ENCODE measurements at places on chromosomes 16 and 17.

- peak; percentile 83 for DNase-seq
- peaks cover 6% of the 10 kb centered on the region for H3K4me1 ChIP-seq
- H3K4me3 ChIP-seq: no peak overlapping the region
- no peak overlapping the region for H3K27ac ChIP-seq
- H3K27me3 ChIP-seq: no peaks in the 10 kb centered on the region
- no peaks in the 10 kb centered on the region for H3K36me3 ChIP-seq
These were observed 27.8 kb upstream of the ITGA3 start for GRCh38 chr17:50027881-50028735.

- DNase-seq: no peak
- no peaks in the 10 kb centered on the region for H3K36me3 ChIP-seq
- H3K4me3 ChIP-seq: no peak overlapping the region
- H3K4me1 ChIP-seq: no peaks in the 10 kb centered on the region
- H3K27ac ChIP-seq: no peak overlapping the region
These were observed 114.8 kb upstream of the FOXF1 start for GRCh38 chr16:86395477-86395876.

DNA sequence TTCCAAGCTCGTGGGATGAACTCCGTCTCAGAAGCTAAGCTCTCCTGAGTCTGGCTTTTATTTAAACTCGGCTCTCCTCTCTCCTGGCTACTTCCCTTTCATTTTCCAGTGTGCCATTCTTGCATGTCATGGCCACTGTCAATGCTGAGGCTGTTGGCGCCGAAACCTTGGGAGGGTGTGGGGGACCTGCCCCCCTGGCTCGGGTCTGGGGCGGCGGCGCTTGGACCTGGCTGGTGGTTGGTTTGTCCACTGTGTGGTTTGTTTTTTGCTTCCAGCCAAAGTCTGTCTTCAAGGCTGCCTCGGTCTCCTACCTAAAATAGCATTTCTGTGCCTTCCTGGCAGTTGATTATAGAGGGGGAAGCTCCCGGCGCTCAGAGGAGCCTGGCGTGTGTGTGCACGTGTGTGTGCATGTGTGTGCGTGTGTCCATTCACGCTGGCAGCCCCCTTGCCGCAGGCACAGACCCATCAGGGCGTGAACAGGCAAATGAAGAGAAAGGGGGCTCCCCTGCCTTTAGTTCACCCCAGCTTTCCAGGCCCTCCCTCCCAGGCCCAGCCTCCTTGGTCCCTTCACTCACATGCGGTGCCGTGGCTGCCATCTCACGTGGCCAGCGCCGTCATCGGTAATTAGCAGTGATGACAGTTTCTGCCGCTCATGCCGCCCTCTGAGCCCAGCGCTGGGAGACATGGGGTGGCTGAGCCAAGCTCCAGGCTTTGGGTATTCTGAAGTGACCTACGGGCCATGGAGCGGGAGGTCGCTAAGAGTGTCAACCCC, 179.9 kb downstream of the SEC14L1 start:
- peaks cover 4% of the 10 kb centered on the region for H3K4me1 ChIP-seq
- H3K27ac ChIP-seq: no peak overlapping the region
- H3K27me3 ChIP-seq: no peaks in the 10 kb centered on the region
- DNase-seq: no peak
- no peaks in the 10 kb centered on the region for H3K36me3 ChIP-seq

- no peaks in the 10 kb centered on the region for H3K4me1 ChIP-seq
- no peak overlapping the region for H3K4me3 ChIP-seq
- H3K27ac ChIP-seq: no peak overlapping the region
- no peaks in the 10 kb centered on the region for H3K27me3 ChIP-seq
- H3K36me3 ChIP-seq: no peaks in the 10 kb centered on the region
These were observed 9.0 kb downstream of the TEKT5 start for GRCh38 chr16:10685709-10686108.

DNA sequence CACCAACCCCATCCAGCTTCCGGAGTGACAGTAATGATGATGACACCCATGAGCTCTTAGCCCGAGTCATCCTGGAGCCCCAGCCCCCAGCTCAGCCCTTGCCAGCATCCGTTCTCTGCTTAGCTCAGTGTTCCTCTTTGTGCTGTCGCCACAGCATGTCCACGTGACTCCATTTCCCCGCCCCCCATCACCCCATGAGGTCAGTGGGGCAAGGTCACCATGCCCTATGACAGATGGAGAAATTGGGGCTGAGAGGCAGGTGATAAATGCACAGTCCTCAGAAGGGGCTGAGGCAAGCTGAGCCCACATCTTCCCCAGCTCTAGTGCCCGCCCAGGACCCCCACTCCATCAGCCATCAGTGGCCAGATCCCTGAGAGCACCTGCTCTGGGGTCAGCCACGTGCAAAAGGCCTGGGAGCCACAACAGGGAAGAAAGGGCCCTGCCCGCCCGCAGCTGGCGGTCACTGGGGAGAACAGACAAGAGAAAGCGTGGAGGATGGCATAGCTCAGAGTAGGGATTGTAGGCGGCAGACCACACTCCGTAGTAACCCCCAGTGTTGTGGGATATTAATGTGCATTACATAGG, 17.1 kb downstream of the ITGB4 start:
- no peaks in the 10 kb centered on the region for H3K36me3 ChIP-seq
- no peaks in the 10 kb centered on the region for H3K4me1 ChIP-seq
- DNase-seq: no peak
- H3K27me3 ChIP-seq: no peaks in the 10 kb centered on the region
- H3K27ac ChIP-seq: no peak overlapping the region

- H3K4me1 ChIP-seq: no peaks in the 10 kb centered on the region
- no peak for DNase-seq
- no peak overlapping the region for H3K27ac ChIP-seq
- no peaks in the 10 kb centered on the region for H3K27me3 ChIP-seq
These were observed 547.2 kb upstream of the CDH8 start for GRCh38 chr16:62583414-62583813.

- DNase-seq: no peak
- no peaks in the 10 kb centered on the region for H3K36me3 ChIP-seq
- peaks cover 3% of the 10 kb centered on the region for H3K4me1 ChIP-seq
These were observed 16.7 kb downstream of the ARL2BP start for GRCh38 chr16:57261806-57262205.

GRCh38 chr16:67865318-67865717, 7.5 kb upstream of the EDC4 start:
- peaks cover 63% of the 10 kb centered on the region for H3K36me3 ChIP-seq
- no peak overlapping the region for H3K27ac ChIP-seq
- no peaks in the 10 kb centered on the region for H3K4me1 ChIP-seq

DNA sequence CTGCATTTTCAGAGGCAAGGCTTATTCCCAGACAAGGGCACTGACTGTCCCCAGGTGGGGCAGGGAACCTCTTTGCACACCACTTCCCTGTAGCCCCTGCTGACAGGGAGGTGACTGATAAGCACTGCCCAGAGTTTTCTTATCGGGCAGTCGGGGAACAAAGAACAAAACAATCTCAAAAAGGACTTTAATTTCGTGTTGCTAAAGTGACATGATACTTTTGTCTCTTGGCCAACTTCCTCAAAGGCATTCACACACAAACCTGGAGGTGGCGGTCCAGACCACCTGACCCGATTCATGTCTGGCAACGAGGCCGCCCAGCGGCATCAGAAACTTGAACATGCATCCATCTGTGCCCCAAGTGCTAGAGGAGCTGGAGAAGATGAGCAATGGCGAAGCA, 28.9 kb downstream of the ZDHHC7 start:
- H3K36me3 ChIP-seq: peaks cover 63% of the 10 kb centered on the region
- no peak overlapping the region for H3K4me3 ChIP-seq
- no peak for DNase-seq
- H3K4me1 ChIP-seq: no peaks in the 10 kb centered on the region
- H3K27me3 ChIP-seq: no peaks in the 10 kb centered on the region

GRCh38 chr16:22705799-22706198, 108.2 kb upstream of the HS3ST2 start:
- H3K27me3 ChIP-seq: no peaks in the 10 kb centered on the region
- no peak overlapping the region for H3K27ac ChIP-seq
- no peak overlapping the region for H3K4me3 ChIP-seq

DNA sequence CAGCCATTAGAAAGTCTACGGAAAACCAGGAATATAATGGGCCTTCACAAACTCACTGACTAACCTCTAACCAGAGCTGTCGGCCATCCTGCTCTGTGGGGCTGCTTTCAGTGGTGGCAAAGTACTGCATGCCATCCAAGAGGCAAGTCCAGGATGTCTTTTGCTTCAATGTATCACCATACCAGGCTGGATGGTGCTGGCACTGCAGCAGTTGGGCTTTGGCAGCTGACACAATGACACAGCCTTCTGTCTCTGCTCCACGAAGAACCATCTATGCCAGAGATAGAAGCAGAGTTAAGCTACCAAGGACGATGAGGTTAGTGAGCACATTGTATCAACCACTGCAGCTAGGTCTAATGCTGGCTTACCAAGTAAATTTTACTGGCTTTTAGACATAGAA, 9.7 kb upstream of the RSKR start:
- peaks cover 54% of the 10 kb centered on the region for H3K36me3 ChIP-seq
- DNase-seq: no peak
- no peaks in the 10 kb centered on the region for H3K27me3 ChIP-seq
- no peak overlapping the region for H3K4me3 ChIP-seq
- H3K27ac ChIP-seq: no peak overlapping the region

GRCh38 chr17:35879773-35880654, at the start of gene CCL5:
Gene CCL5 (minus strand): TSS chr17:35880360.
- no peaks in the 10 kb centered on the region for H3K36me3 ChIP-seq
- no peak for DNase-seq
- H3K4me3 ChIP-seq: no peak within 1 kb of the TSS
- no peak within 1 kb of the TSS for H3K27ac ChIP-seq

GRCh38 chr17:20925954-20926353, 116.9 kb downstream of the USP22 start:
- no peak for DNase-seq
- no peaks in the 10 kb centered on the region for H3K36me3 ChIP-seq
- no peaks in the 10 kb centered on the region for H3K27me3 ChIP-seq
- H3K27ac ChIP-seq: no peak overlapping the region

DNA sequence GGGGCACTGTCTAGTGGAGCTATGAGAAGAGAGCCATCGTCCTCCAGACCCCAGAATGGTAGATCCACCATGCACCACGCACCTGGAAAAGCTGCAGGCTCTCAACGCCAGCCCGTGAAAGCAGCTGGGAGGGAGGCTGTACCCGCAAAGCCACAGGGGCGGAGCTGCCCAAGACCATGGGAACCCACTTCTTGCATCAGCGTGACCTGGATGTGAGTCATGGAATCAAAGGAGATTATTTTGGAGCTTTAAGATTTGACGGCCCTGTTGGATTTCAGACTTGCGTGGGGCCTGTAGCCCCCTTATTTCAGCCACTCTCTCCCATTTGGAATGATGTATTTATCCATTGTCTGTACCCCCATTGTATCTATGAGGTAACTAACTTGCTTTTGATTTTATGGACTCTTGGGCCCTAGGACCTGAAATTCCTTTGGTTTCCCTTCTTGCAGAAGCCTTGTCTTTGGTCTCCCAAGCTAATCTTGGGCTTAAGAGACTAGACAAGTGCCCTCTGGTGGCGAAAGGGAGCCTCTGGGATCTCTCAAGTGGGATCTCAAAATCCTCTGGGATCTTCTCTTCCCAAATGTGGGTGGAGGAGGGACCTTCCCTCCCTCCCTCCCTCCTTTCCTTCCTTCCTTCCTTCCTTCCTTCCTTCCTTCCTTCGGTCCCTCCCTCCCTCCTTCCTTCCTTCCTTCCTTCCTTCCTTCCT, 58.2 kb upstream of the HAPSTR1 start:
- H3K27ac ChIP-seq: no peak overlapping the region
- no peaks in the 10 kb centered on the region for H3K36me3 ChIP-seq
- H3K27me3 ChIP-seq: no peaks in the 10 kb centered on the region

DNA sequence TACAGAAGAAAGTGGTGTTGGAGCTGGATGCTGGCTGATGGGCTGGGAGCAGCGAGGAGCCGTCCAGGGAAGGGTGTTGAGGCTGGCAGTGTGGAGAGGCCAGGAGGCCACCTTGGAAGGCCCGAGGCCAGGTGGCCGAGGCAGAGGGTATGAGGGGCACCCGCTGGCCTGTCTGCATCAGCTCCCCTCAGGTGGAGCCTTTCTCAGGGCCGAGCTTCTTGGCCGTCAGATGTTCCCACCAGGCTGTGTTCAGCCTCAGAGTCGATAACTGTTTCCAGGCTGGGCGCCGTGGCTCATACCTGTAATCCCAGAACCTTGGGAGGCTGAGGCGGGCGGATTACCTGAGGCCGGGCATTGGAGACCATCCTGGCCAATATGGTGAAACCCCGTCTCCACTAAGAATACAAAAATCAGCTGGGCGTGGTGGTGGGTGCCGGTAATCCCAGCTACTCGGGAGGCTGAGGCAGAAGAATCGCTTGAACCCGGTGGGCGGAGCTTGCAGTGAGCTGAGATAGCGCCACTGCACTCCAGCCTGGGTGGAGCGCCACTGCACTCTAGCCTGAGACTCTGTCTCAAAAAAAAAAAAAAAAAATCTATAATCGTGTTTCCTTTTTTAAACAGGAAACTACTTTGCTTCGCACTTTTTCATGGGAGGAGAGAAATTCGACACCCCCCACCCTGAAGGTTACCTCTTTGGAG, 25.3 kb downstream of the MGRN1 start:
- no peak for DNase-seq
- H3K27me3 ChIP-seq: no peaks in the 10 kb centered on the region
- H3K27ac ChIP-seq: no peak overlapping the region
- H3K4me1 ChIP-seq: no peaks in the 10 kb centered on the region

GRCh38 chr16:48067388-48067787, 88.4 kb downstream of the ABCC12 start:
- no peak for DNase-seq
- H3K27me3 ChIP-seq: no peaks in the 10 kb centered on the region
- H3K4me3 ChIP-seq: no peak overlapping the region

- no peaks in the 10 kb centered on the region for H3K27me3 ChIP-seq
- no peaks in the 10 kb centered on the region for H3K4me1 ChIP-seq
- H3K4me3 ChIP-seq: no peak overlapping the region
- no peak for DNase-seq
- peaks cover 24% of the 10 kb centered on the region for H3K36me3 ChIP-seq
These were observed 11.2 kb upstream of the ADAM11 start for GRCh38 chr17:44747566-44747965.

DNA sequence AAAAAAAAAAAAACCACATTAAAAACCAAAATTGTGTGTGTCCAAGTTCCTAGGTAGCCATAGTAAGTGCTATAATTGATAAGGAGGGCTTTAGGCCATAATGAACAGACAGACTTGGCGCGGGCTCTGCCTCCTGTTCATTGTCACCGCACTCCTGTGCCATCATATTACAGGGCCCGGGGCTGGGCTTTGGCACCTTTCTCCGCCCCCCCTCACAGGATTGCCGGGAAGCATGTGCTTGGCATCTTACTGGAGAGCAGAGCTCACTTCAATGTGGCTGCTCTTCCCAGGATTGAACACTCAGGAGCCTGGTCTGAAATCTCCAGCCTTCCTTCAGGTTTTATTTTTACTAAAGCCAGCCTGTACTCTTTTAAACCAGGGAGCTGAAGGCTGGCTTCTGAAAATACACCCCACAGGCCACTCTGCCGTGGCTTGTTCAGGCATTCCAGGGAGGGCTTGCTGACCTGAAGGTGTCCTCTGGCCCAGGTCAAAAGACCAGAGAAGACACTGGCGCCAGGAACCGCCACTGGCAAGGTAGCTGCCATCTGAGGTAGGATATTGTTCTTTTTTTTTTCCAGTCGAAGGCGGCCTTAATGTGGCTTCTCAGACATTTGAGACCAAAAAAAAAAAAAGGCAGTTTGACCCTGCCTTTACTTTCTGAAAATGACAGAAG, 39.3 kb downstream of the DHRS7B start:
- no peaks in the 10 kb centered on the region for H3K4me1 ChIP-seq
- DNase-seq: no peak
- no peaks in the 10 kb centered on the region for H3K27me3 ChIP-seq
- no peak overlapping the region for H3K27ac ChIP-seq
- H3K4me3 ChIP-seq: no peak overlapping the region

- no peak overlapping the region for H3K4me3 ChIP-seq
- no peaks in the 10 kb centered on the region for H3K4me1 ChIP-seq
- no peaks in the 10 kb centered on the region for H3K27me3 ChIP-seq
These were observed 9.5 kb downstream of the WWP2 start for GRCh38 chr16:69771651-69771967.
